Neural progenitor cell (in vitro differentiated cells): ENCODE measurements at places on chromosomes 13 and 19. TPM values are rescaled to one million over a fixed set of nuclear protein-coding genes. Genes with fewer than 3 reads are reported as not detected.

Gene CCDC70
- total RNA-seq: not detected in 2 replicates

DNA sequence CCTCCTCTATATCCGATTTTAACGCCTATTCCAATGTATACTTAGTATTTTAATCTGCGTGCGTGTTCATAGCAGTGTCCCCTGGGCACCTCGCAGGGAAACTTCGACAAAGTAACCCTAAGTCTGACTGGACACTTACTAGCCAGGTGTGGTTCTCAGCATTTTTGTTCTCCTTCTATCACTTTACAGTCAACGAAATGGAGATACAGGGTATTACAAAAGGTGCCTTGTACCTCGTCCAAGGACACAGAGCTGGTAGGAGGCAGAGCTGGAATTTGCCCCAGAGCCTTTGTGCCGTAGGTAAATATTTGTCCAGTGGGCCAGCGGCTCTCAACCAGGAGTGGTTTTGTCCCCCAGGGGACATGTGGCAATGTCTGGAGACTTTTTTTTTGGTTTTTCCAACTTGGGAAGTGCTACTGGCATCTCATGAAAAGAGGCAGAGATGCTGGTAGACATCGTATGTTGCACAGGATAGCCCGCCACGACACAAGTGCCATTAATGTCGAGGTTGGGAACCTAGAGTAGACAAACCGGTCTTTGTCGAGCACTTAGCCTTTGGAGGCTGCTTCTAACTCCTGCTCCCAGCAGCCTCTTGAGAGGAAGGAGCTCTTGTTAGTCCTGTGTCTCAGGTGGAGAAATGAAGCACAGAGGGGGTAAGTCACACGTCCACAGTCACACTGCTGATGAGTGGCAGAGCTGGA is 1.1 kb downstream of the ZNF444 start:
- H3K27ac ChIP-seq: no peak overlapping the region
- no peaks in the 10 kb centered on the region for H3K27me3 ChIP-seq
- no peaks in the 10 kb centered on the region for H3K36me3 ChIP-seq
- peaks cover 16% of the 10 kb centered on the region for H3K4me1 ChIP-seq
- no peak for DNase-seq

- no peak overlapping the region for H3K4me3 ChIP-seq
- DNase-seq: no peak
- peaks cover 6% of the 10 kb centered on the region for H3K27me3 ChIP-seq
- H3K36me3 ChIP-seq: no peaks in the 10 kb centered on the region
- H3K4me1 ChIP-seq: peaks cover 47% of the 10 kb centered on the region
These were observed 3.5 kb downstream of the CEBPG start for GRCh38 chr19:33376941-33377557.

- H3K27ac ChIP-seq: no peak overlapping the region
- H3K4me1 ChIP-seq: no peaks in the 10 kb centered on the region
- peak; percentile 20 for DNase-seq
- no peaks in the 10 kb centered on the region for H3K36me3 ChIP-seq
- no peaks in the 10 kb centered on the region for H3K27me3 ChIP-seq
These were observed 193.6 kb downstream of the RAP2A start for GRCh38 chr13:97627566-97627965.

DNA sequence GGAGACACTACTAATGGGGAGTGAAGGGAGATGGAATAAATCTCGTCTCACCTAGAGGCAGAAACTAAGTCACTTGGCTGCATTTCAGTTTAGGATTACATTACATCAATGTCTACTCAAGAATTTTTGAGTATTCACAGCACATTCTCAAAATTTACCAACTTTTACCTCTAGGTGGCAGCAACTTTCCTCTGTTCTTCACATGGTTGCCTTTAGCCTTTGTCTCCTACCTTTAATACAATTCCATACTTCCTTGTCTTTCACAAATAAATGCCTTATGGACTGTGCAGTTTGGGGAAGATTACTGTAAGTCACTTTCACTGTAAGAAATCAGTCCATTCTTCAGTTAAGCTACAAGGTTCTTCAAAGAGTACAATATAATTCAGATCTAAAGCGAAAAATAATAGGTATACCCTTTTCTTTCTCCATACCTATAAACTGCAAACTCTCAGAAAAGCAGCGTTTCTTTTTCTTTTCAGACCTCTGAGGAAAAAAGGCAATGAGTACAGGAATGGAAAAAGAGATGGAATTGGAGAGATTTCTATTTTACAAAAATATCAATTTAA is 379.4 kb downstream of the KLF12 start:
- no peaks in the 10 kb centered on the region for H3K36me3 ChIP-seq
- H3K27ac ChIP-seq: no peak overlapping the region
- H3K4me3 ChIP-seq: no peak overlapping the region
- H3K27me3 ChIP-seq: no peaks in the 10 kb centered on the region
- DNase-seq: peak; percentile 64

DNA sequence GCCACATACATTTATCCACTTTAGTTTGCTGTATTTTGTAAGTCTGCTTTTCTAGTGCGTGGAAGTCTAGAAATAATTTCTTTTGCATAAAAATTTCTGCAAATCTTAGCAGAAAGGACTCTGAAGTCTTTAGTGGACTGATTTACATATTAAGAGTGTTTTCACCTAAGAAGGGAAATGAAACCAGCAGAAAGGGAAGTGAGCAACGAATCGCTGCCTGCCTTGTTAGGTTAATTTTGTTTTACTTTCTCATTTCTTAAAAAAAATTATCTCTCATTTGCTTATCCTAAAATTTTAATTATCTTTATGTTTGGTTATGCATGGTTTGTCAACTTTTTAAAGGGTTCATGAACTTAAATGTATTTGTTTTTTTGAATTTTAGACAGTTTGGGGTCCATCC is 767 bp upstream of the GPR18 start:
- H3K4me3 ChIP-seq: no peak overlapping the region
- no peaks in the 10 kb centered on the region for H3K27me3 ChIP-seq
- no peaks in the 10 kb centered on the region for H3K36me3 ChIP-seq
- H3K27ac ChIP-seq: no peak overlapping the region

DNA sequence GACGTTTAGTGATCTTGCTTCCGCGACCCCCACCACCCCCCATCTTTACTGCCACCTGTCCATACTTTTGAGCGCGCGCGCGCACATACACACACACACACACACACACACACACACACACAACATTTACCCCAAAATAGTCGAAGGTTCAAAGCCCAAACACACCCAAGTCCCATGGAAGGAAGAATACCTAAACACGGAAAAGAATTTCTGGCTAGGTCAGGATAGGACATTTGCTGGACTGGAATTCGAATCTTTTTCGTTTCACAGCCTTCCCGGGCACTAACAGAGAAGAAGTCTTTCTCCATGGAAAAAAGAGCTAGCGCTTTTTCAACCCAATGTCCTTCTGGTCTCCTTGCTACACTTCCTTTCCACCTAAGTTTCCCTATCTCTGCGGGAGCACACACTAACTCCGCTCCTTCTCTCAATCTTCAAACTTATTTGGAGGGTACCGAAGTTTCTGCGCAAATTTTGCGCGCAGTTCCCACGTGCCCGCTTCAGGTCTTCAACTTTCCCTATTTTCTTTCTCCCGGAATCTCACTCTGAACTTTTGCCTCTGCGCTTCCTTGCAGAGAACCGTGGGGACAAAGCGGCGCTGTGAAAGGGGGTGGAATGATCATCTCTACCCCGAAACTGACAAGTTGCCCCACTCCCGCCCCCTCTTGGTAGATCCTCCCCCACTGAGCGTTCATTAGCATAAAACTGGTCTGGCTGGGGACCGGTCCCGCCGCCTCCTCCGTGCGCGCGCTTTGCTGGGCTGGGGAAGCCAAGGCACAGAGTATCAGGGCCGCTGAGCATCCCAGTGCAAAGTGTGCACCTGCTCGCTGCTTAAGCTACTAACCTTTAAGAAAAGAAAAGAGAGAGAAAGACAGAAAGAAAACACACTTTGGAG is 2.7 kb downstream of the DACH1 start:
- peak overlapping the region; percentile 42 for H3K27ac ChIP-seq
- H3K4me1 ChIP-seq: peaks cover 46% of the 10 kb centered on the region
- H3K4me3 ChIP-seq: peak overlapping the region; percentile 96
- peak; percentile 87 for DNase-seq
- H3K27me3 ChIP-seq: peaks cover 39% of the 10 kb centered on the region

DNA sequence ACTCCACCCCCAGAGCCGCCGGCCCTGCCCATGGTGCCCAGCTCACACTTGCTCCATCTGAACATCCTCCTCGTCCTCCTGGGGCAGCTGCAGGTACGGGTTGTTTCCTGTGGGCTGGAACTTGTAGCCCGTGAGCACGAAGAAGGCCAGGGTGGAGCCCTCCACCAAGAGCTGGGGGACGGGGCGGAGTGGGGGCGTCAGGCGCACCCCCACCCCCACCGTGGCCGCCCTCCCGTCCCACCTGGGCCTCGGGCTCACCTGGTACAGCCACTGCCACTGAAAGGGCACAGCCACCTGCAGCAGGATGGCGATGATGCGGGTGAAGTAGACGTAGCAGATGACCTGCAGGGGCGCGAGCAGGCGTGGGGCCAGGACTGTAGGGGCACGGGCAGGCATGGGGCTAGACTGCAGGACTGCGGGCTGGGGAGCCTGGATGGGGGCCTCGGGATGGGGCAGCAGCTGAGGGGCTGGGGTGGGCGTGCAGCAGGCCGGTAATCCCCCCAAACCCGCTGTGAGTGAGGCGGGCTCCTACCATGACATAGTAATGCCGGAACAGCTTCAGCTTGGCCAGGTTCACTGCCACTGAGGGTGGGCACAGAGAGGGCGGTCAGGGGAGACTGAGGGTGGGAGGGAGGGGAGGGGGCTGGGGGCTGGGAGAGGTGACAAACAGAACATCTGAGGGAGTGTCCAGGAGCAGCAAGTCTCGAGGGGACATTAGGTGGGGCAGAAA is 6.3 kb downstream of the GPR108 start:
- DNase-seq: no peak
- no peaks in the 10 kb centered on the region for H3K27me3 ChIP-seq
- no peaks in the 10 kb centered on the region for H3K36me3 ChIP-seq
- no peak overlapping the region for H3K4me3 ChIP-seq

Gene ANKRD24
- 0.15 and 2.3 TPM in 2 replicates for total RNA-seq

GRCh38 chr13:58048670-58049069 is 417.1 kb downstream of the PCDH17 start:
- H3K4me1 ChIP-seq: no peaks in the 10 kb centered on the region
- no peaks in the 10 kb centered on the region for H3K36me3 ChIP-seq
- no peak overlapping the region for H3K4me3 ChIP-seq
- no peak for DNase-seq
- no peaks in the 10 kb centered on the region for H3K27me3 ChIP-seq

Gene RGL3
- 0.49 and 4.7 TPM in 2 replicates for total RNA-seq

Gene METTL21C
- total RNA-seq: not detected in 2 replicates

DNA sequence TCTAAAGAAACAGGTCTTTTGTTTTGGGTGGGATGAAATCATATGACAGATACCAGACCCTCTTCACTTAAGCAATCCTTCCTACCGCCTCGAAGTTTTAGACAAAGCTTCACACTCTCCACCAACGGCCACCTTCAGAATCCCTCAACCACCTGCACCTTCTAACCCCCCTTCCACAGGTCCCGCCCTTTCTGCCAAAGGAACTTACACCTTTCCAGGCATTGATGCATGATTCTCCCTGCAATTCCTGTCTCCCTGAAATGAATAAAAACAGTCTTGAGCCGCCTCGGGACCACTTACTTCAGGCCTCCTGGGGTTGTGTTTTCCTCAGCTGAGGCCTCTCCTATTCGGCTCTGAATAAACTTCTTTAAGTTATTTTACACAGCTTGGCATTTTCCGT is 859 bp downstream of the ZNF433 start:
- H3K36me3 ChIP-seq: no peaks in the 10 kb centered on the region
- H3K4me3 ChIP-seq: peak overlapping the region; percentile 61
- H3K27ac ChIP-seq: no peak overlapping the region
- H3K4me1 ChIP-seq: peaks cover 5% of the 10 kb centered on the region
- peak; percentile 22 for DNase-seq

- H3K27ac ChIP-seq: no peak overlapping the region
- H3K36me3 ChIP-seq: no peaks in the 10 kb centered on the region
- DNase-seq: no peak
- H3K4me3 ChIP-seq: no peak overlapping the region
- H3K27me3 ChIP-seq: peaks cover 32% of the 10 kb centered on the region
These were observed 4.5 kb downstream of the SCN1B start for GRCh38 chr19:35034588-35035382.

Gene DCLK1
- total RNA-seq: 5.3 and 6.4 TPM in 2 replicates

- no peaks in the 10 kb centered on the region for H3K27me3 ChIP-seq
- no peaks in the 10 kb centered on the region for H3K36me3 ChIP-seq
- no peak overlapping the region for H3K27ac ChIP-seq
- peaks cover 7% of the 10 kb centered on the region for H3K4me1 ChIP-seq
- H3K4me3 ChIP-seq: no peak overlapping the region
These were observed 65.3 kb upstream of the TM9SF2 start for GRCh38 chr13:99435998-99436397.

DNA sequence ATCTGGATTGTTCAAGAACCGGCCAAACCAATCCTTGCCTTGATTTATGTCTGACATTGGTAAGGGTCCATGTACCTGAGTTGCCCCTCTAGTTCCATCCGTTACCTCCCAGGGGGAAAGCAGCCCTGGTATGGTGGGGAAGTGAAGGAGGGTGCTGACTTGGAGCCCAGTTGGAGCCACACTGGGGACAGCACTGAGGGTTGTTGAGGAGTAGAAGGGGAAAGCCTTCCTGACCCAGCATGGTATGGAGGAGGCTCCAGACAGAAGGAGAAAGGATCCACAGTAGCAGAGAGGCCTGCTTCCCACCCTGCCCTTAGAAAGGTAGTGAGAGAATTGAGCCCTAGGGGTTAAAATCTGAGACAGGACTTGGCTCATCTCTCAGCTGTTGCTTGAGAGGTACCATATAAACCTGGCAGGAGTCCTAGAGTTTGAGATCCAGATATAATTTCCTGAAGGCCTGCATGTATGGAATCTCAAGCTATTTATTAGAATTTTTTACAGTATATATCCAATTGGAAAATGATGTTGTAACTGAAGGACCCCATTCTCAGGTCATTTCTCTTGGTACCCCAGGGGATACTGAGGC is 16.7 kb upstream of the FCGBP start:
- H3K36me3 ChIP-seq: no peaks in the 10 kb centered on the region
- no peak overlapping the region for H3K27ac ChIP-seq
- no peak for DNase-seq
- H3K4me1 ChIP-seq: no peaks in the 10 kb centered on the region
- no peak overlapping the region for H3K4me3 ChIP-seq

DNA sequence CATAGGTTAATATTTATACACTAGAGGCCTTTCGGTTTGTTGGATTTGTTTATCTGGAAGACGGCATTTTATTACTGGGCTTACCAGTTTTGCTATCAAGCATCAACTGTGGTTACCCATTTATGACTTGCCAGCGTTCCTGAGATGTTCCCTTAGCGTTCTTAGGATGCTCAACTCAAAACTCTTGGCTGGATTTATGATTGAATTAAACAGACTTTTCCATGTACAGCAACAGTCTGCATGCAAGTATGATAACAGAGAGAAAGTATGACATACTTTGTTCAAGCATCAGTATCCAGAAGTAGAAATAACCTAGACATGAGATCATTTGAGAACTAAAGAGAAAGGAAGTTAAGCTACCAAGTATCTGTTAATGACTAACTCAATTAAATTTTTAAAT is 29.9 kb upstream of the RNF113B start:
- no peak for DNase-seq
- H3K4me1 ChIP-seq: peaks cover 4% of the 10 kb centered on the region
- no peak overlapping the region for H3K4me3 ChIP-seq
- no peaks in the 10 kb centered on the region for H3K36me3 ChIP-seq
- H3K27ac ChIP-seq: no peak overlapping the region
